ENCODE measurements at places on chromosomes 7 and 10.

DNA sequence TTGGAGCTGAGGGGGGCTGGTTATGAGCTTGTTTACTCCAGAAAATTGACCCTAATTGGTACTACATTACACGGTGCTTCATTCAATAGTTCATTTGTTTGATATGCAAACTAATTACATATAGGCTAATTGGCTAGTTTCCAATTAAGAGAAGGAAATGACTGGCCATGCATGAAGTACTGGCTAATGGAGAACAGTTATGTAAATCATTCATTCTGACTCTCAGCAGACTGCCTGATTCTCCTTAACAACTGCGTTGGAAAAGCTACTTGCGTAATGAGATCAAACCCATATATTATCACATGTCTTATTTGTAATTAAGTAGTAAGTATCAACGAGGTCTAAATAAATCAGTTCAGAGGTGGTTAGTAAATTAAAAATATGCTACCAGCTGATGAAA, 81.8 kb upstream of the CTTNBP2 start:
- no peak for DNase-seq

DNA sequence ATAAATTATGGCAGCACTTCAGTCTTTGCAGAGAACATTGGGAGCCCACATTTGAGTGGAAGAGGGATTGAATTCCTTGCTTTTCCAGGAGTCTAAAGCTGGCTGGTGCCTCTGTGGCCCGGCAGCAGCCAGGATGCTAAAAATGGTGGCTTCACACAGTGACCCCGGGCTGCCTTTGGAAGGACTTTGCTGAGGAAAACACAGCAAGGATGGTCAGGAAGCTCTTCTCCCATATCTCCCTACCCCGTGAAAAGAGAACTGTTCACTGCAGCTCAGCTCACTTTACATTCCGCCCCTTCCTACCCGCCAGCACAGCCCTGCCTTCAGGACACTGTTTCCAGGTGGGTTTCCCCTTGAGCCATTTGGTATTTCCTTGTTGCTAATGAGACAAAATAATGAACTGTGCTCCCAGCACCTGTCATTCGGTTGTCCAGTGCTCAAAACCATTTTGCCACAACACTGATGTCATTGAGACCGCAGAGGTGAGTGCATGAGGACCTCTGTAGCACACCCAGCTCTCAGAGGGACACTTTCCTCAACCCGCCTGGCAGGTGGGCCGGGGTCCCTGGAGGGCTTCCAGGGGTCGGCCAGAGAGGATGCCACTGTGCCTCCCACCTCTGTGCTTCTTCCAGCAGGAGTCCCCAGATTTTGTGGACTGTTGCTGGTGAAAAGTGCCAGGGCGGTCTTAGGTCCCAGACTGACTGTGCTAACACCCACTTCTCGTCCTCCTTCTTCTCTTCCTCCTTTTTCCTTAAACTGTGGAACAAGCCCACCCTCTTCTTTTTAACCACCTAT, 255.7 kb upstream of the PPP2R2D start:
- no peak for DNase-seq

- DNase-seq: no peak
Measured at GRCh38 chr7:45593877-45594276, 19.7 kb downstream of the ADCY1 start.

- DNase-seq: no peak
Measured at GRCh38 chr10:73769396-73769795, 12.5 kb upstream of the CHCHD1 start.

GRCh38 chr7:122363144-122363543, 58.6 kb upstream of the FEZF1 start:
- DNase-seq: no peak

DNA sequence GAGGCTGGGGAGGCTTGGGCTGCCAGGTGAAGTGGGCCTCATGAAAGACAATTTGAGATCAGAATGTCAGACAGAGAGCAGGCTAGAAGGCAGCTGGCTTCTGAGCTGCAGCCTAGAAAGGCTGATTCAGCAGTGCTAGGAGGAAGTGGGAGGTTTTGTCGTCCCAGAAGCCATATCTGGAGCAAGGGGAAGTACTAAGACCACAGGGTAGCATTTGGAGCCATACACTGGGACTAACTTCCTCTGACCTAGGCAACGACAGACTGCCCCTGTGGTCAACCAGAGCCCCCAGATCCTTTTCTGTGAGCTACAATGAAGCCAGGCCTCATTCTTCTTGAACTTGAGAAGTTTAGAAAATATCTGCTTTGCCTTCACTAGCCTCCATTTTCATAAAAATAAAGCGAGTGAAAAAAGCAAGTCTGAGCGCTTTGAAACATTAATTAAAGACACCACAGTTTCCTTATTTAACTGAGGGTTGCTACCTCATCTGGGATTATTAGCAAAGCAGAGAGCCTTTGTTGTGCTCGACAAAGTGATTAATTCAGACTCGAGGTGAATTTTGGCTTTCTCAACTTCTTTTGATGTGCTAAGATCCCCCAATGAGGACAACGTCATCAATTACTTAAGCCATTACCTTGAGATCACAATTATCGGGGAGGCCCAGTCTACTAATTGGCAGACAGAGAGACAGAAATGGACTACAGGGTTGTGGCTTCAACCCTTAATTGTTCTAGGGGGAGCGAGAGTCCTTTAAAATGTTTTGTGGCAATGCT, 26.6 kb downstream of the TBXAS1 start:
- no peak for DNase-seq

- peak; percentile 27 for DNase-seq
Measured at GRCh38 chr7:117808341-117808757, 64.9 kb downstream of the CTTNBP2 start.

DNA sequence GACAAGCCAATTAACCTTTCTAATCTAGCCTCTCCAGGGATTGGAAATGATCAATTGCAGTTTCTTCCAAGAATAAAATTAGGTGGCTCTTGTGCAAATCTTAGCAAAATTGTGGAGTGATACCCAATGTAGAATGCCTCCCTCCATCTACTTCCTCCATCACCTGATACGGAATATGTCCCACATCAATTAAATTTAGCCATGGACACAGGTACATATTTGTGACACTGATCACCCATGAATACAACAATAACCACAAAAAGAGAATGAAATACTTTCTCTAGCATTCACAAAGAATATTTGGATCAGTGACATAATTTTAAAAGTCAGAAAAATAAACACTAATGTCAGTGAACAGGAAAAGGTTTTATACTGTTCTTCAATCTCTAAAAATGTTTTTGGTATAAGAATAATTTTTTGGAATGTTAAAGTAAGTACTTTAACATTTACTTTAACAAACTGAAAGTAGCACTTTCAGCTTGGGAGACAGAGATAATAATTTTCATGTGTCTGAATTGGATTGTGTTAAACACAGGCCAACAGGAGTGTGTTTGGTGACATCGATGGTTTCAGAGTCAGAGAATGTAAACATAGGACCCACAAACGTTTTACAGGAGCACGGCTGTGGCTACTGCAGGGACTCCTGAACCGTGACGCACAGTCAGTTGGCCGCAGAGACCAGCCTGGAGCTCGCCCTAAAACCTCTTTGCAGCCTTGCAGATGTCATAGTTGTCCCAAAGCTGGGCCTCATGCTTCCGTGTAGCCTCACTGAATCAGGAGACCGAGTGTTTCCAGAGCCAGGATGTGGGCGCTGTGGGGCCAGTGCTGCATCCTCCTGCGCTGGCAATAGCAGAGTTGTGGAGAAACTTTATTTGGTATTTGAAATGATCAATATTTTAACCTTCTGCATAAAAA, 7.2 kb downstream of the RBM20 start:
- peak; percentile 82 for DNase-seq

GRCh38 chr7:21361413-21362125, 66.3 kb upstream of the SP4 start:
- DNase-seq: no peak

DNA sequence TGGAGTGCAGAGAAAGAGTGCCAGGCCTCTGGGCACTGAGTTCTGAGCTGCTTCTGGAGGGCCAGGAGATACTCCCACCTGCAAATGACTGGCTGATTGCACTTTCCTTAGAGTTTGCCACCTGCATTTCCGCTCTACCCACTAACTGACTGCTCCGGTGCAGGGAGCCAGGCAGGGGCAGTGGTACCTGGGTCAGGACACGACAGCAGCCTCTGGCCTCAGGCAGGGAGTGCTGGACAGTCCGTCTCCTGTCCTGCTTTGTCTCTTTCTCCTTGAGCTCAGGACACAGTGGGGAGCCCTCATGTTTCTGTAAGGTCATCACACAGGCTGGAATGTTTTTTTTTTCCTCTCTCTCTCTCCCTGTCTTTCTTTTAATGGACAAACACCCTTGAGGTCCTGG, 252.0 kb downstream of the DPP6 start:
- DNase-seq: no peak

GRCh38 chr10:71757399-71757922, 15.9 kb downstream of the VSIR start:
- no peak for DNase-seq

GRCh38 chr10:25072786-25073185, 56.4 kb downstream of the THNSL1 start:
- no peak for DNase-seq

DNA sequence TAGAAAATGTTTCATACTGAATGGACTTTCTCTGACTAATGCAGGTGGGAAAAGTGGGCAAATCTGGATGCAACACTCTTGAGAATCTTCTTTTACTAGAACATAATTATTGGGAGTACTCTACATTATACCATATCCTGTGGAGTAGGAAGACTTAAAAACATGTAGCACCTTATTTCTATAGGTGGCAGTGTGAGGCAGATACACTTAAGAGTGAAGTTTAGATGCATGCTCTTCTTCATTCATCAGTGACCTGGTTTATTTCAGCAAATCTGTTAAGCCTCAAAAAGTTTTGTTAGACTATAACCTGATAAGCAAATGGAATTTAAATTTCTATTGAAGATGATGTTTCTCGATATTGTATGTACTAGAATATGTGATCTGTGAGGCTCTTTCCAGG, 1087.1 kb upstream of the LRRN3 start:
- no peak for DNase-seq

- DNase-seq: peak; percentile 4
Measured at GRCh38 chr7:21261627-21262594, 166.0 kb upstream of the SP4 start.

- DNase-seq: no peak
Measured at GRCh38 chr7:36986511-36986933, 262.2 kb upstream of the AOAH start.

DNA sequence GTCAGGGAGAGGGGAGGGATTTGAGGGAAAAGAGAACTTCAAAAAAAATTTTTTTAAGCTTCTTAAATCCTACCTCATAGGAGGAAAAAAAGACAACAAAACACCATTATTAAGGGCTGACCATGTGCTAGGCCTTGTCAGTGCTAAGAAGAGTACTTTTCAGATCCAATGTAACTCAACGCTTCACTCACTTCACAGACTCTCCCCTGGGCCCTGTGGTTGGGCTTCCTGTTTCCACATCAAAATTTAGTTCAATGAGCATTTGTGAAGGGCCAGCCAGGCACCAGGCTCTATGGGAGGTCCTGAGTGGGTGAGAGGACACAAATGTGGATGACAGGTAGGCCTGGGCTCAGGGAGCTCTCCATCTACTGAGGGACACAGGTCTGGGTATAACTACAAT, 249.8 kb downstream of the PTEN start:
- no peak for DNase-seq
